ENCODE measurements at places on chromosomes 2 and 18.

DNA sequence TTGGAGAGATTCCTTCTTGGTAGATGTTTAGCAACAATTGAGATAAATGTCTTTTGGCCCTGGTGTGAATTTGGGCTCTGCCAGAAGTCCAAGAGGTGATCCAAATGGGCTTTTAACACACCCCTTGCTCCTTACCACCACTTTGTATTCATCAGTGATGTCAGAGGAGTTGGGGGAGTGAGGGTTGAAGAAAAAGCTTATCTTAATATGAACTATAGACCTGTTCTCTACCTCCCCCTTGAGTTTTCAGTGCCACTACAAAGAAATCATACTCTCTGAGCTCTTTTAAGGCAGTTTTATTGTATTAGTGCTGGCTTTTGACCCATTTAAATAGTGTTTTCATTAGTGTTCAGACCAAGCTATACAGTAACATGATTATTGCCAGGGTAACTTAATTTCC lies 229.1 kb downstream of the PHLPP1 start:
- DNase-seq = no peak

DNA sequence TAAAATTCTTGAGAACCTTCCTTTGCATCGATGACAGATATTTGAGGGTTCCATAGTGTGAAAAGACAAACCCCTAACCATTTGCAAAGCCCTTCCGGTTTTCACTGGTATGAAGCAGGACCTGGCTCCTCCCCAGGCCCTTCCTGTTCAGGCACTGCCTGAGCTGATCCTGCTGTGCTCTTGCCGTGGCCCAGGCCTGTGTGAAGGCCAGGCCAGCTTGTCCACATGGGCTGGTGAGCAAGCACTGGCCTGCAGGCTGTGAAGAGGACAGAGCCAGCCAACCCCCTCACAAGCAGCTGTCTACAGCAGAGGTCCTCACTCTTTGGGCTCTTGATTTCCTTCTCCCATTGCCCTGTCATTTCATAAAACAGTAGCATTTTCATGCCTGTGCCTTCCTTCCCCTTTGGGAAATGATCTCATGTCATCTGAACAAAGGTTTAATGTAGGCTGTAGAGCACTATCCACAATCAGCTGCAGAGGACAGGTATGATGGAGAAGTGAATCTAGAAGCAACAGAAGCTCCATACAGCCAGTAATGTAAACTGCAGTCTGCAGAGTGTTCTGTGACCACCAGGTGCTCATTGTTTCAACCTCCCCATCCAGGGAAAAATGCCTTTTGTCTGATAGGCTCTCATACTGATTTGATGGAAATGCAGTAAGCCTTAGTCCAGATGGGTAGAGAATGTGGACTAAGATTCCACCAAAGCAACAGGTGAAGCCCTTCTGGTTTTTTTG lies 19.8 kb downstream of the MPHOSPH10 start:
- no peak for DNase-seq

DNA sequence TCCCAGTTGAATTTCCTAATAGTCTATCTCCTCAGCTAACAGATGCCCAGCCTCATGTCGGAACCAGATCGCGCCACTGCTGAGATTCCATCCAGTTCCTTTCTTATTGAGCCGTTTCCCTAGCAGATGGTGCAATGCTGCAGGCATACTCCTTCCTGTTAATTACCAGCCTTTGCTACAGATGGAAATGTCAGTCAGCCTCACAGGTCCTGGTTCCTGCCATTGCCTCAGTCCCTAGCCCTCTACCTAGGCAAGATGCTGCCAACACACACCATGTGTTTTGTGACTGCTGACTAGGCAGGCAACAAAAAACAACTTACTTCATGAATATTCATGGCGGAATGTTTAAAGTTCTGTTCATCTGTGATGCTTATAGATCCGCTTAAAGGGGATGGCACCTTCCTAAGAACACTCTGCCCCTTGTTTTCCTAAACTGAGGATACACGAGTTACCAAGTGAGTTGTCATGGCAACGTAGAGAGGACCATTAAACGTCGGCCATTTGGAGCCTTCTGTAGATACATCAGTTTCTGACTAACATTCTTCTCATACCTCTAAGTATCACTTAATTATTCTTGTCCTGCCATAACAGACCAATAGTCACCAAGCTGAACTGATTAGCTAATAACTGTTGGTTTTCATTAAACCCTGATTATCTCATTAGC lies 749.5 kb downstream of the RNF144A start:
- no peak for DNase-seq

- DNase-seq = no peak
Measured at GRCh38 chr18:55401638-55402191, 186.3 kb downstream of the TCF4 start.

- no peak for DNase-seq
Measured at GRCh38 chr2:239567786-239568185, 167.0 kb upstream of the HDAC4 start.

DNA sequence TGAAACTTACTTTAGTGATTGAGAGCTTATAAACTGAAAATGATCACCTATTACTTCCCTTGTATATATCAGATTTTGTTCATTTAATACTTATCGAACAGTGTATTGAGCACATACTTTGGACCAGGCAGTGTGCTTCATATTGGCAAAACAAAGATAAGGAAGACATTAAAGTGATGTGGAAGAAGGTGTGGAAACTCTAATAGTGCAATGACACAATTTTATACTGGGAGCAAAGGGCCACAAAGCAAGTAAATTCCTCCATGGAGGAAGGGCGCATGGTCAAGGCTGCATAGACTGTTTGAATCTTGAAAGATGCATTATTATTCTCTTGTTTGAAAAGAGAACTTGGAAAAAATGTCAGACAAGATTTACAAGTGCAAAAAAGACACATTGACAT lies 936.5 kb upstream of the DDX18 start:
- no peak for DNase-seq

- no peak for DNase-seq
Measured at GRCh38 chr2:28833740-28834470, 23.3 kb downstream of the SPDYA start.

DNA sequence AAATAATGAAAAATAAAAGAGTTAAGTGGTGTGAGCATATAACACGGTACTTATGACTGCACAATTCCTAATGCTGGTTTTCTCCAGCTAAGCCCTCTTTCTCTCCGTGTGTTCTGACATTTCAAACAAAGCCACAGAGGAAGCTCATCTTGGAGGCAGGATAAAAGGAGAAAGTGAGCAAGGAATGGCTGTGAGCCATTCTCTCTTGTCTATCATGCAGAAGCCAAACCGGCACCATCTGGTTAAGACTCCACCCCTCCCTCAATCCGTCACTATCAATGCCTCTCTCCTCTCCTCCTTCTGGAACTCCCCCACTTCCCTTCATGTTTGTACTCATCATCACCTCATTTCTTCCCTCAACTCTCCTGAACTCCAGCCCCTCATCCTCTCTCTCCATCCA lies 210.4 kb downstream of the TMEM163 start:
- no peak for DNase-seq

DNA sequence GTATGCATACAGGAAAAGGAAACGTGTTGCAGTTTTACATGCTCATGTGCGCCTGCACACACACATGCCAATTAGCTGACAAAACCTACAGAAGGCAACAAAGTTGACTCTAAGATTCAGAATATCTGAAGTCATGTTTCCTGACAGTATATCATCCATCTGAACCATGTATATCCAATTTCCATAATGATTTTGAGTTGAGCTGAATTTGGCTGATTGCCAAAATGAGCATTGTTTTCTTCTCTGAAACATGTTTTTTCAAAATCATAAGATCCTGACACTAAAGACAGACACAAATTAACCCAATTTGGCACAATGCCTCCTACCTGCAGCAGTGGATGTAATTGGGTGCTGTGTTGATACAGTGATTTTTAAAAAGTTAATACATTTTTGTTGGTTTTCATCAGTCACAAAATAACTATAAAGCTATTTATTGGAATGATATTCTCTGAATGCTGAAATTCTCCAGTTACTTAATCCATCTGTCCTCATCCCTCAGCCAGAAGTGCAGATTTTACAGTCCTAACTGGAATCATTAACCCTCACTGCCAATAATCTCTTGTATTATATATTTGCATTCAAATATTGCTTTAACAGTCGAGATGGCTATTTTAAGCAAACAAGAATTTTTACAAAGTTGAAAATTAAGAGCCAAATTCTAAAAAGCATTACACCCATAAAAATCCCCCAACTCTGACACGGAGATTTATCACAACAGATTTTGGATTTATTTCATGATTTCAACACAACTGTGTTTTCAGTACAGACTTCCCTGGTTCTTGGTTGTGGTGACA lies 161.7 kb upstream of the LMAN1 start:
- DNase-seq = no peak

DNA sequence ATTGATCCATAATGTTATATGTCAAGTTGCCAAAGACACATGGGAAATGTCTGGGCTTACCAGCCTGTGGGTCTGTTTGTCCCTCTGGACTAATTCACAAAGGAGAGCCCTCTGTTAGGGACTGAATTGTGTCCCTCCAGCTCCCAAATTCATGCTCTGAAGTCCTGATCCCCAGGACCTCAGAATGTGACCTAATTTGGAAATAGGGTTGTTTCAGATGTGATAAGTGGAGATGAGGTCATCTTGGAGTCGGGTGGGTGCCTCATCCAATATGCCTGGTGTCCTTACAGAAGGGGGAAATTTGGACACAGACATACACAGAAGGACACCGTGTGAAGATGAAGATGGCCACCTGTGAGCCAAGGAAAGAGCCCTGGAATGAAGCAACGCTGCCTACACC lies 41.4 kb upstream of the ROCK2 start:
- no peak for DNase-seq

DNA sequence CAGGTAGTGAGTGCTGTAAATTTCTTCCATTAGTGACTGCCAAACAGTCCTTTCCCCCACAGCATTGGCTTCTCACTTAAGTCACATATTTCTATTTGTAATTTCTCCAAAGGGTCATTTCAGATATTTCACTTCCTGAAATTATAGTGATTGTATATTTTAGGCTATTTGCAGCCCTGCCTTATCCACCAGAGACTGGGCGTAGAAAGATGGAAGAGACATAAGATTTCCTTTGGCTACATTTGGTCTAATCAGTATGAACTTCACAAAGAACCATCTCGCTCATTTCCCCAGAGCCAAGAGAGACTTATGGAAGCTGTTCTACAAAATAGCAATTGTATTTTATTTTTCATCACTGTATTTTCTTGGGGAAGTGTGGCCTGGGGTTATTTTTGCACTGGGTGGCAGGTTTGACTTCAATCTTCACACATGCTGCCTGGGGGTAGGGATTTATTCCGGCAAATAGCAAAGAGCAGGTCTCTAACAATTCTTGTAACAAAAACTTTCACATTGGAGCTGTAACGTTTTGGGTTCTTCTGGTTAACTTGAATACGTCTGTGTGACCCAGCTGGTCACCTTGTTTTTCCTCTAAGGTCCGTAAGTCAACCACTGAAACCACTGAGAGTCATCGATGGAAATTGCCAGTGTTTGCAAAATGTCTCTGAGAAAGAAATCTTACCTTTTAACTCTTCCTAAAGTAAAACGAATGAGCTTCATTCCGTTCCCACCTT lies 170.6 kb upstream of the SERPINE2 start:
- no peak for DNase-seq

All from activated CD8-positive, alpha-beta memory T cell treated with anti-CD3 and anti-CD28 coated beads for 4 hours (primary cell).